Upper lobe of left lung (tissue), 6 donors: ENCODE measurements at places on chromosomes 11 and 22. TPM values are rescaled to one million over a fixed set of nuclear protein-coding genes. Genes with fewer than 3 reads are reported as not detected.

DNA sequence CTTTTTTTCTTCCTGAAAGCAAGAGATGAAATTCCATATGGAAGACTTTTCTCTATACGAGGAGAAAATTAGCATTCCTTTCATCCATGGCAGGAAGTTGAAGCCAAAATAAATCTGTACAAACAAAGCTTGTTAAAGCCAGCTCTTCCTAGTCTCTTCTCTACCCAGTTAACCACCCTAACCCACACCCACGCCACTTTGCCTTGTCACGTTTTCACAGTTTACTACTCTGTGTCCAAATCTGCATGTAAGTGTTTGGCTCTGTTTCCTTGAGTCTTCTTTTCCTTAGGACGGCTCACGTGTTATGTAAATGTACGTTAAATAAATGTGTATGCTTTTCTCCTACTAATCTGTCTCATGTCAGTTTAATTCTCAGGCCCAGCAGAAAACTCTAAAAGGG is 7.1 kb upstream of the HMOX1 start:
- no peaks in the 10 kb centered on the region for H3K36me3 ChIP-seq
- H3K4me1 ChIP-seq, result peaks cover 24% of the 10 kb centered on the region
- no peak for DNase-seq
- no peak overlapping the region for H3K27ac ChIP-seq
- H3K27me3 ChIP-seq, result no peaks in the 10 kb centered on the region

DNA sequence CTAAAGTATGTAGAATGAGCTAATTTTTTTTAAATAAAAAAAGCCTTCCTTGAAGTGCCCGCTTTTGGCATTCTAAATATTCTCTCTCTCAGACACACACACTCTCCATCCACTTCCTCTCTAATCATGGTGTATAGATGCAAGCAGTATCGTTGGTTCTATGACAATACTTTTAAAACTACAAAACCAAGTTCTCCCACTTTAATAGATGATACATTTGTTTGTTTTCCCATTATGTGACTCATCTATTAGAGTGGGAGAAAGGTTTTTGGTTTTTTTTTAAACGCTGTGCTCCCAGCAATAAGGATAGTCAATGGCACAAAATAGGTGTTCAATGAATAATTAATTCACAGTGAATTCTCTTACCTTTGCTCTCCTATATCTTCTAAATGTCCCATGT is 44.6 kb downstream of the FZD4 start:
- no peaks in the 10 kb centered on the region for H3K36me3 ChIP-seq
- H3K4me3 ChIP-seq, result no peak overlapping the region
- no peaks in the 10 kb centered on the region for H3K27me3 ChIP-seq
- H3K27ac ChIP-seq, result no peak overlapping the region
- DNase-seq, result no peak

The IRAG1 gene
- total RNA-seq, result 8.8 TPM

GRCh38 chr11:103875855-103876510 is 160.5 kb upstream of the DDI1 start:
- no peaks in the 10 kb centered on the region for H3K27me3 ChIP-seq
- H3K4me1 ChIP-seq, result no peaks in the 10 kb centered on the region
- H3K27ac ChIP-seq, result no peak overlapping the region
- no peaks in the 10 kb centered on the region for H3K36me3 ChIP-seq
- no peak for DNase-seq
- H3K4me3 ChIP-seq, result no peak overlapping the region

DNA sequence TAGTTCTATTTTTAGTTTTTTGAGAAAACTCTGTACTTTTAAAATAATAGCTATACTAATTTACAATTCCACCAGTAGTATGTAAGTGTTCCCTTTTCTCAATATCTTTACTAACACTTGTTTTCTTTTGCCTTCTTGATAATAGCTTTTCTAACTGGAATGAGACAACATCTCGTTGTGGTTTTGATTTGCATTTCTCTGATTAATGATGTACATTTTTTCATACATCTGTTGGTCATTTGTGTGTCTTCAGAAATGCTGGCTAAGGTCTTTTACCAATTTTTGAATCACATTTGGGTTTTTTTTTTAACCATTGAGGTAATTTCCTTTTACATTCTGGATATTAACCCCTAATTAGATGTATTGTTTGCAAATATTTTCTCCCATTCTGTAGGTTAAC is 258.9 kb downstream of the DYNC2H1 start:
- no peaks in the 10 kb centered on the region for H3K4me1 ChIP-seq
- H3K4me3 ChIP-seq, result no peak overlapping the region
- no peak overlapping the region for H3K27ac ChIP-seq
- no peaks in the 10 kb centered on the region for H3K27me3 ChIP-seq
- H3K36me3 ChIP-seq, result peaks cover 5% of the 10 kb centered on the region

- no peaks in the 10 kb centered on the region for H3K36me3 ChIP-seq
- no peaks in the 10 kb centered on the region for H3K27me3 ChIP-seq
- no peaks in the 10 kb centered on the region for H3K4me1 ChIP-seq
- no peak overlapping the region for H3K27ac ChIP-seq
Measured at GRCh38 chr11:74559110-74559933, 33.1 kb upstream of the POLD3 start.

The ABCG4 gene
- total RNA-seq, result 0.78 TPM

GRCh38 chr11:5288906-5289550 is 12.7 kb downstream of the OR51B4 start:
- H3K4me1 ChIP-seq, result no peaks in the 10 kb centered on the region
- DNase-seq, result no peak
- H3K36me3 ChIP-seq, result no peaks in the 10 kb centered on the region
- H3K27ac ChIP-seq, result no peak overlapping the region
- no peak overlapping the region for H3K4me3 ChIP-seq

DNA sequence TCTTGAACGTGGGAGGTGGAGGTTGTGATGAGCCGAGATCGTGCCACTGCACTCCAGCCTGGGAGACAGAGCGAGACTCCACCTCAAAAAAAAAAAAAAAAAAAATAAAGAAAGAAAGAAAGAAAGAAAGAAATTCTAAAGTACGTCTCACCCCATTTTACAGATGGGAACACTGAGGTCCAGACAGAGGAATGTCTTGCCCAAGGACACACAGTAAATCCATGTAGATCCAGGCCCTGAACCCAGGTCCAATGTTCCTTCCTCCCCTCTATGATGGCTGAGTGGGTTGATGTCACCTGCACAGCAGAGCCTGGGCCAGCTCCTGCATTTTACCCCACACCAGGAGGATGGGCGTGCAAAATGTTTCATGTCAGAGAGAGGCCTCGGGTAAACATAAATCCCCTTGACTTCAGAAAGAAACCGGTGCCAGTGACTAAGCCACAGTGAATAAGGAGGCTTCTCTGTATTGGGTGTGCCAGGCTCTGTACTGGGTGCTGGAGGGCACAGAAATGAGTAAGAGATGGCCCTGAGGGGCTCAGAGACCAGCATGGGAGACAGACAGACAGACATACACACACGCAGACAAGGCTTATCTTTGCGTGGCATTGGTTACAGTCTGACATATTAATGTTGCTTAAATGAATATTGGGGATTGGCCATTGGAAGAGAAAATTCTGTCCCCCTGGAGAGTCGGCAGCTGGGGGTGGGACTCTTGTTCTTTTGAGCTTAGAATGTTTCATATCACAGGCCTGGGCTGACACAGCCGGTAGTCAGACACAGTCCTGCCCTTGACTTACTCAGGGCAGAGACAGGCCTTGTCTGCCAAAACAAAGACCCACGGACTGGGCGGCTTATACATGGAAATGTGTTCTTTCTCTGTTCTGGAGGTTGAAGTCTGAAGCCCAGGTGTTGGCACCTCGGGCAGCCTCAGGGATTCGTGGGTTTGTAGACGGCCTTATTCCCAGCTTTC is 105.4 kb downstream of the MIAT start:
- H3K27me3 ChIP-seq, result no peaks in the 10 kb centered on the region
- no peak overlapping the region for H3K4me3 ChIP-seq
- H3K36me3 ChIP-seq, result peaks cover 8% of the 10 kb centered on the region
- no peak for DNase-seq

- DNase-seq, result no peak
- peaks cover 16% of the 10 kb centered on the region for H3K4me1 ChIP-seq
- H3K27ac ChIP-seq, result no peak overlapping the region
- no peaks in the 10 kb centered on the region for H3K36me3 ChIP-seq
Measured at GRCh38 chr11:2694495-2694894, 5.3 kb downstream of the KCNQ1OT1 start.

- H3K36me3 ChIP-seq, result peaks cover 78% of the 10 kb centered on the region
- no peak overlapping the region for H3K27ac ChIP-seq
- DNase-seq, result no peak
- no peak overlapping the region for H3K4me3 ChIP-seq
- H3K4me1 ChIP-seq, result no peaks in the 10 kb centered on the region
- no peaks in the 10 kb centered on the region for H3K27me3 ChIP-seq
Measured at GRCh38 chr22:50435291-50436014, 39.4 kb downstream of the SBF1 start.

DNA sequence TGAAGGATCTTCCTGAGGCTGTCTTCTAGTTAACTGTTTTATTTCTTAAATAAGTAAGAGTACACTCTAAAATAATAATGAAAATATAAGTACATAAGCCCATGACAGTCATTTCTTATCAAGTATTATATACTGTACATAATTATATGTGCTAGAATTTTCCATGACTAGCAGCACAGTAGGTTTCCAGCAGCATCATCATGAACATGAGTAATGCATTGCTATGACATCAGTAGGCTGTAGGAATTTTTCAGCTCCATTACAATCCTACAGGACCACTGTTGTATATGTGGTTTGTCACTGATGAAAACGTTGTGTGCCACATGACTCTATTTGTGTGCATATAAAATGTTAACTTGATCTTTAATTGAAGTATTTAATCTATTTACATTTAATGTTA is 22.0 kb downstream of the ZNF202 start:
- no peak overlapping the region for H3K4me3 ChIP-seq
- no peaks in the 10 kb centered on the region for H3K27me3 ChIP-seq
- no peak overlapping the region for H3K27ac ChIP-seq
- H3K4me1 ChIP-seq, result no peaks in the 10 kb centered on the region
- DNase-seq, result no peak
